ENCODE measurements at places on chromosomes 1 and 21.
A peak's percentile ranks its signal among the peaks of the same experiment; 100 is the strongest.

DNA sequence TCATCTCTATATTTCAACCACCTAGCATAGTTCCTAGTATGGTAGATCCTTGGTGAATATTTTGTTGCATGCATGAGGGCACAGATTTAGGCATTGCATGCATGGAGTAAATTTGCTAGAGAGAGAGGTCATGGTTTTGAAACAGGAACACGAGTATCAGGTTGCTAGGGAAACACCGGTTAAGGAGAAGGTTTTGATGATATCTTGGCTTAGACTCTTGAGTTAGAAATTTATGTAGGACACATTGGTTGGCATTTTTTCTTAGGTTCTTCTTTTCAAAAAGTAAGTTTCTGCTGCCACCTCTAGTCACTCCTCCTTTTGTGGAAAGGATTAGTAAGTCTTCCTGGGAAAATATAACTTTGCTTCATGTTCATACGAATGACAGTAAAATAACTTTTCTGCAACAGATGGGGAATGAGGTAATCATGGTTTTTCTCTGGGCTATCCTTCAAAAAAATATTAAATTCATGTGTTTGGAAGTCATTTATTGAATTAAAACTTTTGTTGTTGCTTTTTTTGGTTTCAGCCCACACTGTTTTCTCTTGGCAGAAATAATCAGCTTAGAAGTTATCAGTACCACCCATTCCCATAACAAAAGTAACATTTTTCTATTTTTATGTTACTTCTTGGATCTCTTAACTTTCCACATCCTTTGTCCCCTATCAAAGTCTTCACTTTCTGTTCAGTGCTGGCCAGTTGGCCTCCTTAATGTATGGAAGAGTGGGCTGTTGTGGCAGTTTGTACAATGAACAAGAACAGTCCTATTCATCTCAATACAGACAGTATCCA is 97.3 kb downstream of the PLA2G4A start:
- DNase-seq, result peak; percentile 53

- DNase-seq, result peak; percentile 87
Observed at GRCh38 chr1:8858112-8858668, 20.3 kb downstream of the ENO1 start.

DNA sequence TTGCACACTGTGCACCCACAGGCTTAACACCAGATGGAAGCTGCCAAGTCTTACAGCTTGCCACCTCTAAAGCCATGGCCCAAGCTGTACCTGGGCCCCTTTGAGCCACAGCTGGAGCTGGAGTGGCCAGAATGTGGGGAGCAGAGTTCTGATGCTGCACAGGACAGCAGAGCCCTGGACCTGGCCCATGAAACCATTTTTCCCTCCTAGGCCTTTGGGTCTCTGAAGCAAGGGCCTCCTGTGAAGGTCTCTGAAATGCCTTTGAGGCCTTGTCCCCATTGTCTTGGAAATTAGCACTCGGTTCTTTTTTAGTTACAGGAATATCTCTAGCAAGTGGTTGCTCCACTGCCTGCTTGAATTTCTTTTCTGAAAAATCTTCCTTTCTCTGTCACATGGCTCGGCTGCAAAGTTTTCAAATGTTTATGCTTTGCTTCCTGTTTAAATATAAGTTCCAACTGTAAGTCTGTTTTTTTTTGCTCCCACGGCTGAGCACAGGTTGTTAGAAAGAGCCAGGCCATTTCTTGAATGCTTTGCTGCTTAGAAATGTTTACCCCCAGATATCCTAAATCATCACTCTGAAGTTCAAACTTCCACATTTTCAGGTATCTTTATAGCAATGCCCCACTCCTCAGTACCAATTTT is 156.8 kb upstream of the GORAB start:
- no peak for DNase-seq

- no peak for DNase-seq
Observed at GRCh38 chr21:34897828-34898227, 151.3 kb downstream of the RUNX1 start.

- no peak for DNase-seq
Observed at GRCh38 chr1:178528953-178529335, 16.0 kb downstream of the TEX35 start.

- no peak for DNase-seq
Observed at GRCh38 chr1:57222307-57222706, 201.6 kb downstream of the DAB1 start.

DNA sequence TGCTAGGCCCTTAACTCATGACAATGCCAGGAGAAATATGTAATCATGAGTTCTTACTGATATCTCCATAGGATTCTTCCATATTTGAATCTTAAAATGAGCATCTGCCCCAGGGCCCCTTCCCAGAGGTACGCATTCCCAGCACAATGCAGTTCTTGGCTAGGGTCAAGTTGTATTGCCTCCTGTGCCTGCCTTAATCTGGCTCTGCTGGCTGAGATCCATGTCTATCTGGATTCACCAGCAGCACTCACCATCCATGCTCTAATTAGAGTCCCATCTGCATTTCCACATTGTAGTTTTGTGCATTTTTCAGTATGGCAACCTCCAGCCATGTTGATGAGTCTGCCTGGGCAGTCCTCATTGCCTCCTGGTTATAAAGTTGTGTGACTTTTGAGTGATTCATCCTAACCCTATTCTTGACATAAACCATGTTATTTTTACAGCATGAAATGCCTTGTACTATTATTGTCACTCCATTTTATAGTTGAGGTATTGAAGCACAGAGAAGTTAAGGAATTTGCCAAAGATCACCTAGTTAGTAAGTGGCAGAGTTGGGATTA is 55.9 kb downstream of the CAMSAP2 start:
- DNase-seq, result no peak

- DNase-seq, result no peak
Observed at GRCh38 chr1:38249001-38249400, 202.4 kb upstream of the POU3F1 start.

- DNase-seq, result no peak
Observed at GRCh38 chr1:55446351-55446750, 231.2 kb upstream of the USP24 start.

DNA sequence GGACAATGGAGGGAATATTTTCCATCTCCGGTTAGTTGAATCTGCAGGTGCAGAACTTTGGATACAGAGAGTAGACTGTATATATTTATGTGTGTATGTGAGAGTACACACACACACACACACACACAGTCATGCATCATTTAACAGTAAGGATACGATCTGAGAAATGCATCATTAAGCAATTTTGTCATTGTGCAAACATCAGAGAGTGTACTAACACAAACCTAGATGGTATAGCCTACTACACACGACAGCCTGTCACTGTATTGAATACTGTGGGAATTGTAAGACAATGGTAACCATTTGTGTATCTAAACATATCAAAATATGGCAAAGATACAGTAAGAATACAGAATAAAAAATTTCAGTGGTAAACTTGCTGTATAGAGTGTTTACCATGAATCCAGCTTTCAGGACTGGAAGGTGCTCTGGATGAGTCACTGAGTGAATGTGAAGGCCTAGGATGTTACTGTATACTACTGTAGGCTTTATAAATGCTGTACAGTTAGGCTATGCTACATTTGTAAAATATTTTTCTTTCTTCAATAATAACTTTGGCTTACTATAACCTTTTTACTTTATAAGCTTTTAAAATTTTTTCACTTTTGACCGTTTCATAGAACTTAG is 138.5 kb downstream of the ZZZ3 start:
- DNase-seq, result no peak

DNA sequence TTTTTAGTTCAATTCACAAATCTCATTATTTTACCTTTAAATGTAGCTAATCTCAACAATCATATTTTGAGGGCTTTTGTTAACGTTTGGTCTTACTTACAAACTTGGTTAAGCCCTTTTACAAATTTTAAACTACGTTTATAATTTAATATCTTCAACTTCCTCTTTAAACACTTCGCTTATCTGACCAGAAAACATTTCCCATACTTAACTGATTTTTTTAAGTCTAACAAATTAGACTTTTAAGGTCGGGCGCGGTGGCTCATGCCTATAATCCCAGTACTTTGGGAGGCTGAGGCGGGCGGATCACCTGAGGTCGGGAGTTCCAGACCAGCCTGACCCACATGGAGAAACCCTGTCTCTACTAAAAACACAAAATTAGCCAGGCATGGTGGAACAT is 300.9 kb downstream of the LMX1A start:
- DNase-seq, result peak; percentile 37

- DNase-seq, result peak; percentile 88
Observed at GRCh38 chr1:235093696-235094592, 34.7 kb downstream of the TOMM20 start.

GRCh38 chr1:84947536-84948410 is 49.1 kb downstream of the MCOLN2 start:
- DNase-seq, result no peak

- DNase-seq, result no peak
Observed at GRCh38 chr1:243798726-243799125, 51.3 kb downstream of the AKT3 start.

DNA sequence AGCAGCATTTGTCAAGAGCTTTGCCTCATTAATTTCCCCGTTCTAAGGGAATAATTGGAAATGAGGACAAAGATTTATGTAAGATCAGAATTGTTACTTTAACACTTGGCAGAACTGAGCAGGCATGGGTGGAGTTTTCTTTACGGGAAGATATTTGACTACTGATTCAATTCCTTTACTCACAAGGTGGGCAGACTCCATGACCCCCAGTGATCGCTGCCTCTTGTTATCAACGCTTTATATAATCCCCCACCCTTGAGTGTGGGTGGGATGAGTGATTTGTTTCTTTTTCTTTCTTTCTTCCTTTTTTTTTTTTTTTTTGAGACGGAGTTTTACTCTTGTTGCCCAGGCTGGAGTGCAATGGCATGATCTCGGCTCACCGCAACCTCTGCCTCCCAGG is 65.3 kb upstream of the TENT5B start:
- DNase-seq, result no peak

- DNase-seq, result no peak
Observed at GRCh38 chr1:228104526-228105269, 1.6 kb upstream of the C1orf35 start.

DNA sequence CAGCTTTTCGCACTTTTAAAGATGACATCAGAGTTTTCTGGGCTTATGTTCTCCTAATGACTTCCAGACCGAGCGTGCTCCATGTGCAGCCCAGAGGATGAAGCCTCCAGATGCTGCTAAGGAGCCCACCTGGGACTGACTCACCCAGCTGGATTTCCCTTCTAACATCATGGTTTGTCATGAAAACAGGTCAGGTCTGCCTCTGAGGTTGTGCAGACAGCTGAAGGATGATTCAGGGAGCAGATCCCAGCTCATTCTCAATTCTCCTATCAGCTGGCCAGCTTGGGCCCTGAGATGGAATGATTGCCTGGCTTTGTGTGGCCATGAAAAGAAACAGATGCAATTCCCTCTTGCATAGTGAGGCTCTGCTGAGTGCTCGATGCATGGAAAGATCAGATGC is 123.9 kb upstream of the DUSP10 start:
- DNase-seq, result no peak

DNA sequence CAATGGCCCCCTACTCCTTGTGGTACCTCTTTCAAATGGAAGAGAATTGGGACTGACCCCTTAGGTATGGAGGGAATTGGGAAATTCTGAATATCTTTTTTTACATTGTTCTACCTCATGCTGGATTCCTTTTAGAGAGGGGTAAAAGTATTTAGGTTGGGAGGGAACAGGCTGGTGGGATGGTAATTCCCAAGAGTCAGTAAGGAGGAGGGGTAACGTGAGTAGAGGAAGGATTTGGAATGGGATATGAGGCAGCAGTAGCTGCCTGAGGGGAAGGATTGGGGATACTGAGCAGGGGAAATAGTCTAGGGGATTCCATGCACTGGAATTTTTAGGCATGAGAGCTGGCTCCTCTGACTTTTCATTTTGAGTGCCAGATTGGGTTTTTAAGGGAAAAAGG is 3.8 kb upstream of the AADACL3 start:
- no peak for DNase-seq

GRCh38 chr1:237386362-237387143 is 344.6 kb downstream of the RYR2 start:
- peak; percentile 60 for DNase-seq

DNA sequence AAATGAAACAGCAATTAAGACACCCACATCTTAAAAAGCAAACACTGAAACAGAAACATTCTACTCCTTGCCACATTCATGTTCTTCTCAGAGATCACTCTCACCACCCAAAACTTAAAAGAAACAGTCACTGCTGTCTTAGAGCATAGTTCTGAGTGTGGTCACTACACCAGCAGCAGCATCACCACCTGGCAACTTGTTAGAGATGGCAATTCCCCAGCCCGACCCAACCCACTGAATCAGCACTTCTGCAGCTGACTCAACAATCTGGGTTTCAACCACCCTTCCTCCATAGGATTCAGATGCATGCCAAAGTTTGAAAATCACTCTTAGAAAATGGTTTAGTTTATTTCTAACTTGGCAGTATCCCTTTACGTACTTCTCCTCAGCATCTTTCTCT is 126.1 kb downstream of the CDC42BPA start:
- peak; percentile 88 for DNase-seq

GRCh38 chr21:21622460-21623234 is 624.4 kb downstream of the NCAM2 start:
- no peak for DNase-seq
